Activated T-cell treated with anti-CD3 and anti-CD28 coated beads, Interleukin-2, amount 50 U/mL, for 72 hours (primary cell): ENCODE measurements at places on chromosomes 13 and 19. TPM values are rescaled to one million over a fixed set of nuclear protein-coding genes. Genes with fewer than 3 reads are reported as not detected.

The TINCR gene
- 0.93 TPM for total RNA-seq

The LILRB1 gene
- 3.6 TPM for total RNA-seq

DNA sequence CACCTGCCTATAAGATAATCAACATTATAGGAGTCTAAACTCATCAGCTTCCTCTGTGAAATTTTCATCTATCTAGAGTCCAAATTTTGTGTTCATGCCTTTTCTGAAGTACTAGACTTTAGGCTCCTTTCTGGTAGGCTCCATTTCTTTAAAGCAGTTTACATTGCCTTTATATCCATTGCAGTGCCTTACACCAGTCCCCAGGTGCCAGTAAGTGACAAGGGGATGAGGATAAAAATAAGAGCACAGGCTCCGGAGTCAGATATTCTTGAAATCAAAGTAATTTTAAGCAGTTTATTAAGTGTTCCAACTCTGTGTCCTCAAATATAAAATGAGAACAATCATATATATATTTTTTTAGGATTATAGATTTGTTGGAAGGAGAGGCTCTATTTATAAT, 10.6 kb upstream of the CYSLTR2 start:
- H3K36me3 ChIP-seq: no peaks in the 10 kb centered on the region
- no peak overlapping the region for H3K27ac ChIP-seq
- peaks cover 17% of the 10 kb centered on the region for H3K27me3 ChIP-seq
- no peak for DNase-seq
- H3K4me3 ChIP-seq: no peak overlapping the region

DNA sequence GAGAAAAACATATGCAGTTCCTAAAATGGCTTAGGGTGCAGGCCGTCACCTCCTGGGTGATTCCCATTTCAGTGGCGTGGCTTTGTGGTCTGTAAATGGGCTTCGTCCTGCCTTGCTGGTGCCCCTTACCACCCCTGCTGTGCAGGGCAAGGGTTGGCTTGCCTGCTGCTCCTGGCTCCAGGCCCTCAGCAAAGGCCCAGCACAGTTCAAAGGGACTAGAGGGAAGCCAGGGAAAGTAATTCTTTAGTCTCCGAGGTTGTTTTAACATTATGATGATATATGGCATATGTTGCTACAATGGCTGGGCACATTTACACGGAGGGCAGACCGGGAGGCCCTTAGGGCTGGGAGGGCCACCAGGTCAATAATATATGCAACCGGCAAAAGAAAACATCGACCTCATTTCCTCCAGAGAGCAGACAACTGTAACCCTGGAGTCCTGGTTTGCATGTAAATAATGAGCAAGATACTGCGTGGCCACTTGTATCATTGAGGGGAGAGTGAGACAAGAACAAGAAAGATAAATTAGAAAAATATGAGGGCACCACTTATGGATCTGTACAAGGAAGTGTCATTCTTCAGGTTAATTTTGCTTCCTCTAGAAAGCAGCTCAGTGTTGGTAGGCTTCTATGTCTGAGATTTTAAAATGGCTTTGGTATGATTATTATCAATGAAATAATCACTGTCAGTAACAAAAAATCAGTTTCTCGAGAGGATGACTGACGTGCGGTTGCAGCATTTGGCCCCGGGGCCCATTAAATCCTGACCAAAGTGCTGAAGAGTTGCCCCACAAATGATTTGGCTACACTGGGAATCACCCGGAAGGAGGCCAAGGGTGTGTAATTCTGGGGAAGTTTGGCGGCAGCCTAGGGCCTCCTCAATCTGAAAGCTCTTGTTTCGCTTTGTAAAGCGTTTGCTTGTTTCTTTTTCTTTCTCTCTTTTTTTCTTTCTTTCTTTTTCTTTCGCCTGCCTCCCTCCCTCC, 32.8 kb upstream of the URI1 start:
- no peaks in the 10 kb centered on the region for H3K4me1 ChIP-seq
- DNase-seq: no peak
- H3K27ac ChIP-seq: no peak overlapping the region
- H3K4me3 ChIP-seq: no peak overlapping the region

DNA sequence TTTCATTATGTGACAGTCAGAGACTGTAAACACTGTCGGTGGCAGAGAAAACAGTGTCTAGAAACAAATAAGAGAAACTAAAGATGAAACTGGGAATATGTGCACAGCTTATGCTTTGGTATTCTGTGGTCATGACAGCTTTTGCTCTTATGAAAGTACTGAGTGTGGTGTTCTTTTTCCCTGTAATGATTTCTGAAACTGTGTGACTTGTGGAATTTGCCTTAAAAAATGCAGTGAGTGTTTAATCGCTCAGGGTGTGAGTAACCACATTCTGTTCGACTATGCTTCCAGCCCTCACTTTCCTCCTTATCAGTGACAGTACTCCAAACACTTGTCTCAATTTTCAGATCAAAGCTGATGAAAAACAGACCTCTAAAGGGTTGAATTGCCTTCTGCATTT, 66.9 kb upstream of the DIAPH3 start:
- peak overlapping the region; percentile 55 for H3K4me3 ChIP-seq
- H3K27ac ChIP-seq: no peak overlapping the region
- H3K4me1 ChIP-seq: peaks cover 14% of the 10 kb centered on the region
- peaks cover 34% of the 10 kb centered on the region for H3K27me3 ChIP-seq

- peaks cover 10% of the 10 kb centered on the region for H3K4me1 ChIP-seq
- no peaks in the 10 kb centered on the region for H3K36me3 ChIP-seq
- no peak overlapping the region for H3K4me3 ChIP-seq
- H3K27ac ChIP-seq: no peak overlapping the region
These were observed 8.1 kb downstream of the ANO8 start for GRCh38 chr19:17326595-17326966.

- H3K4me3 ChIP-seq: no peak overlapping the region
- no peaks in the 10 kb centered on the region for H3K27me3 ChIP-seq
- H3K4me1 ChIP-seq: peaks cover 32% of the 10 kb centered on the region
These were observed 3.3 kb upstream of the CHAMP1 start for GRCh38 chr13:114310956-114311355.
